Cardiac atrium fibroblast (primary cell): ENCODE measurements at places on chromosomes 4 and X. TPM values are rescaled to one million over a fixed set of nuclear protein-coding genes. Genes with fewer than 3 reads are reported as not detected.

Gene SPANXN3
- total RNA-seq: not detected in 2 replicates

Gene F9
- not detected in 2 replicates for total RNA-seq

Gene COX7B2
- total RNA-seq: not detected in 2 replicates

Gene SAP30
- 19.5 and 20.9 TPM in 2 replicates for total RNA-seq
